ENCODE measurements at places on chromosomes 7 and 10.

DNA sequence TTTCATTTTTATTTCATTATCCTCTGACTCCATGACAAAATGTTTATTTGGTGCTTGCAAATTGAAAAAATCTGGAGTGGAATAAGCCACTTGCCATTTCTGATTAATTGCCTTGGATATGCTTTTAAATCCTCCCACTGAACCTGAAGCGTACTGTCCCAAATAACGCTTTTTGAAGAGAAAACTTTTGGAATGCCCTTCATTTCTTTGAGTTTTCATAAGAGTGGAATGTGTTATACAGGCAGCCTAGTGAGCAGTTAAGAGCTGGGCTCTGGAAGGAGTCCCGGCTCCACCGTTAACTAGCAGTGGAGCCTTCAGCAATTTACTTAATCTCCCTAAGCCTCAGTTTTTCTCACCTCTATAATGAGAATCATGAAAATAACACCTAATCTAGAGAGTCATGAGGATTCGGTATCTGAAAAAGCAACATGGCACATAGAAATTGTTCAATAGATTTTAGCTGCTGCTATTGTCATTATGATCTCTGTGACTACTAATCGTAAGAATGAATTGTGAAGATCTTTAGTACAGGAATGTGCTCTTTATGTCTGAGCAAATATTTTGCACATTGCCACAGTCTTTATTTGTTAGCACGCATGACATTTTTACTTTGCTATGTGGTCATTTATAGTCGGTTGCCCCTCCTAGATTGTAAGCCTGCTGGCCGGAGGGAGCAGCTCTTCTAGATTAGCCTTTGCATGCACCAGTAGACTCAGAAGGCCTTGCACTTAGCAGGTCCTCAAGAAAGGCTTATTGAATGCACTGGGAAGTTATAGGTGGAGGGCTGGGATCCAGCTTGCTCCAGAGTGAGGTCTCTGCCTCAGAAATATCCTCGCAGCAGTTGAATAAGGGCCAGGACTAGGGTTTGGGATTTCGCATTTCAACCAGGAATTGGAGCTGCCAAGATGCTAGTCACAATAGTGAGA is 59.4 kb downstream of the PLCE1 start:
- DNase-seq = peak; percentile 18

- no peak for DNase-seq
Measured at GRCh38 chr7:135169964-135170273, 588 bp downstream of the CYREN start.

DNA sequence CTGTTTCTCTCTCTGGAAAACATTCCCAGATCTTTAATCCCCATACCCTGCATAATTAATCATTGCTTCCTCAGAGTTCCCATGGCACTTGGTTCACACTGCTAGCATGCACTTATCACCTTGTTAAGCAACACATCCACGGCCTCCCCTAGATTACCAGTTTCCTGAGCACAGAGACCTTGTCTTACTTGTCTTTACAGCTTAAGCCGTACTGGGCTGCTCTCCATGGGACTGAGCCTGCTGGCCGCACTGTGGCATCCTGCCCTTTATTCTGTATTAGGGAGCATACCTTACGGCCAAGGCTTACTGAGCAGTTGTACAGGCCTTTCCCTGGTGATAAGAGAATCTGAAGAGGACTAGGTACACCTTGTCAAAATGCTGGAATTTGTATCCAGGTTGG is 190.2 kb downstream of the REEP3 start:
- no peak for DNase-seq

DNA sequence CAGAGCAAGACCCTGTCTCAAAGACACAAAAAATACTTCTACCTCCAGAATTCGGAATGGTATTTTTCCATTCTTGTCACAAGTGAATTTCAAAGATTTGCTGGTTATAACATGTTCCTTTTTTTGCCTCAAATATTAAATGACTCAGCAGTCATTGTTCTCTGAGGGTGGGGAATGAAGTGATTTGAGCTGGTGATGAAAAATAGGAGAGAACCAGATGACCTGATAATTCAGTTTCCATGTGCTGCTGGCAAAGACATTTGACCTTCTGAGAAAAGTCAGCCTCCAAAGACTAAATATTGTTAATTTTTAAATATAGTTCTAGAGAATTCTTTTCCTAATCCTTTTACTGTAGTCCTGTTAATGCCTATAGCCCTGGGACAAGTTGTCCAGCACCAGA is 78.9 kb downstream of the CACNB2 start:
- DNase-seq = no peak

GRCh38 chr7:127873715-127874636 is 157.3 kb downstream of the LRRC4 start:
- no peak for DNase-seq

DNA sequence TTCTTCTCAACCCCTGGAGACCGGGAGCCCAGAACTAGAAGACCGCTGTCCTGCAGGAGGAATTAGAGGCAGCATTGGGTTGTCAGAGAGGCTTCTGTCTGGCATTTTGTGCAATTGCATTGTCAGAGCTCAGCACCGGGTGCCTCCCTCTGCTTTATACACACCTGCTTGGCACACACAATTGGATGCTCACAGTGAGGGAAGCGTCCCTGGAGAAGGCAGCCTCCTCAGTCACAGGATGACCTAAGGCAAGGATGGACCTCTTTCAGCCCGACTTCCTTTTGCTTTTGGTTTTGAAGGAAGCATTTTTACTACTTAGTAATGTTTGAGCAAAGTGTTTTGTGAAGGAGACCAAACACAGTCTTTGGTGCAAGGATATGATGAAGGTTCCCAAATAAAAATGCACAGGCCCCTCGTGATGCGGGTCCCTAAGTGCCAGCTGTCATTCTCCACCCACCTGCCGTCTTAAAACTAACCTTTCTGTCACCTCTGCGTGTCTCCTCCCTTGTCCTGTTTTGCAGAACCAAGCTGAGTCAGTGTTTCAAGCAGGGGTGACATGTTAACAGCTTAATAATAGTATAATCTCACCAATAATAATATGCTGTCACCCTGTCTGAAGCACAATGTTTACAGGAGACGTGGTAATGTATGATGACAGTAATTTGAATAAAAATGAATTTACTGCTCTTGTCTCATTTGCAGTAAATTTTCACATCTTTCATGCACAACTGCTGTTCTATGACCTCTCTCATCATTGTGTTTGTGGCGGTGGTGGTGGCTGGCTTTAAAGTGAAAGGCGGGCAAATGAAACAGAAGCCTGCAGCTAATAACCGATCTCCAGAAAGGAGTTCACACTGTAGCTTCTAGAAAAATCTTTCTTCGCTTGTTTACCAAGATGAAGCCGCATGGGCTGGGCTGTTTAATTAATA is 430.2 kb upstream of the MKI67 start:
- no peak for DNase-seq

- no peak for DNase-seq
Measured at GRCh38 chr10:60627778-60628748, 150.2 kb upstream of the CDK1 start.
